Non-pigmented ciliary epithelial cell (primary cell): ENCODE measurements at places on chromosomes 12 and 14.

DNA sequence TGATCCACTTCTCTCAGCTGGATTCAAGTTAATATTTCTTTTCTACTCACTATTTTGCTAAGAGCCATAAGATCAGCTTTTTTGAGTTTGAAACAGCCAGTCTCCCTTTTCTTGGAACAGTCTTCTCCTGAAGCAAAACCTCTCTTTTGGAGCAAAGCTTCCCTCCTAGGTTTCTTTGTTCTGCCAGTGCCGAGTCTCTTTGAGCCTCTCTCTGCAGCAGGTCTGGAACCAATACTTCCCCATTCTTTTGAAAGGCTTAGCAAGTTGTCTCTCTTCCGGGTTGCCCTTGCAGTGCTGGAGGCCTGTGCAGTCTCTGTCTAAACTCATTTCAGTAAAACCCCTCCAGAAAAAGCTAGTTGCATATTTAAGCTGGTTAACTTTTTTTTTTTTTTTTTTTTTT is 454.8 kb downstream of the NOVA1 start:
- no peak for DNase-seq

DNA sequence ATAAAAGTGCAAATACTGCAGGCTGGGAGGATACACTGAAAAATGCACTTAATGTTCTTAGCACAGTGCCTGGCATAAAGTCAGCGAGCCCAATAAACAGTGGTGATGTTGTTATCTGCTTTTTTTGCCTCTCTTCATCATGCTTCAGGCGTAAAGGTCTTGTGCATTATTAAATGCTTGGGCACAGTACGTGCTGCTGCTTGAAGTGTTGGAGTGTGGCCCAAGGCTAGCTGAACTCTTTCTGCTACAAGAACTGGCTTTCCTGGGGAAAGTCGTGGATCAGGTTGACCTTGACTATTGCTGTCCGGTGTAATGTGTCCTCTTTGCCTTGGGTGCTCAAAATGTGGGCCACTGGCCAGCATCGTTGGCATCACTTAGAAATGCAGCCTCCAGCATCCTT is 43.0 kb downstream of the SMOC1 start:
- no peak for DNase-seq

DNA sequence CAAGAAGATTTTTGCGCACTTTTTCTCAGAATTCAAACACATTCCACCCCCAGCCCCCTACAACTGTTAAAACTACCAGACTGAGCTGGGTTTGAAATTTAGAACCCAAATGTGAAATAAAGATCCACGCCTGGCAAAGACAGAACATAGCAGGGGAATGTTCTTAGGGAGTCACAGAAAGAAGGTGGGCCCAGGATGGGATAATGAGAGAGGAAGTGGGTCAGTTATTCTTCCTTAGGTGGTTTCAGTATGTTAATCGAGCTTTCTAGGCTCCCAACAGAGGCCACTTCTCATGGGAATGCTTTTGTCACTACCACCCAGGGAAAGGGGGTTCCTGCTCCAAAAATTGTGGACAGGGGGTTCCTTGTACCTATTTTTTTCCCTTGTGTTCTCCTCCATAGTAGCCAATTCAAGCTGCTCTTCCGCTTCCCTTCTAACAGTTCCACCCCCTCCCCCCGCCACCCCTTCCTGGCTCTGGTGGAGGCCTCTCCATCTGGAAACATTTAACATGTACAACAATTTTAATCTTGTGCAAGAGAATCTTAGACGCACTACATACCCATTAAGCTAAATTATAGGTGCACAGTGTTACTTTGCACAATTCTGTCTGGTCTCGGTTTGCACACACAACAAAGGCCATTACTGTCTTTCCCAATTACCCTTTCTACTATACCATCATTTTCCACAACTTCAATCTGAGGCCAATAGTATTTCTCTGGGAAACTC is 218.1 kb downstream of the MON2 start:
- DNase-seq = no peak

DNA sequence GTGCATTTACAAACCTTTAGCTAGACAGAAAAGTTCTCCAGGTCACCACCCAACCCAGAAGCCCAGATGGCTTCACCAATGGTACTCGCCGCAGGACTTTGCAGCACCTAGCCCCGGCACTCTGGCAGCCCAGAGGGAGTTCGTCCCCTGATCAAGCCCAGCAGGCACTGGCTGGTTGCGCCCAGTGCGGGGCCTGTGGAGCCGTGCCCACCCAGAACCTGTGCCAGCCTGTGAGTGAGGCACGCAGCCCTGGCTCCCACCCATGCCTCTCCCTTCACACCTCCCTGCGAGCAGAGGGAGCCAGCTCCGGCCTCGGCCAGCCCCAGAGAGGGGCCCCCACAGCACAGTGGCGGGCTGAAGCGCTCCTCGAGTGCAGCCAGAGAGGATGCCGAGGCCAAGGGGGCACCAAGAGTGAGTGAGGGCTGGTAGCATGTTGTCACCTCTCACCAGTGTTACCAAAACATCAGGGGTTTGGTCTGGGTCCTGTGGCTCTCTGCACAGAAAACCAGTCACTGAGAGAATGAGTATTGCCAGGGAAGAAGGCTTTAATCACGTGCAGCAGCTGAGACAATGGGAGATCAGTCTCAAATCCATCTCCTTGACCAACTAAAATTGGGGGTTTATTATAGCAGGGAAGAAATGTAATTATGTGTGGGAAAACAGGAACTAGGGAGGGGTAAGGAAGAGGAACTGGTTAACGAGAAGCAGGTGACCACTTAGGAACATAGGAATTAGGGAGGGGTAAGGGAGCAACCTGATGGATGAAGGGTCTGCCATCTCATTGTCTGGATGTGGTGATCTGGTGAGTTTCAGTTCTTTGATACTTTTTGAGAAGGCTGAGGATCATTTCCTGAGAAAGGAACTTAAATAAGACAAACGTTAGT is 151.3 kb downstream of the NUBPL start:
- DNase-seq = no peak
